ENCODE measurements at places on chromosomes 5 and 9.
A peak's percentile ranks its signal among the peaks of the same experiment; 100 is the strongest.

DNA sequence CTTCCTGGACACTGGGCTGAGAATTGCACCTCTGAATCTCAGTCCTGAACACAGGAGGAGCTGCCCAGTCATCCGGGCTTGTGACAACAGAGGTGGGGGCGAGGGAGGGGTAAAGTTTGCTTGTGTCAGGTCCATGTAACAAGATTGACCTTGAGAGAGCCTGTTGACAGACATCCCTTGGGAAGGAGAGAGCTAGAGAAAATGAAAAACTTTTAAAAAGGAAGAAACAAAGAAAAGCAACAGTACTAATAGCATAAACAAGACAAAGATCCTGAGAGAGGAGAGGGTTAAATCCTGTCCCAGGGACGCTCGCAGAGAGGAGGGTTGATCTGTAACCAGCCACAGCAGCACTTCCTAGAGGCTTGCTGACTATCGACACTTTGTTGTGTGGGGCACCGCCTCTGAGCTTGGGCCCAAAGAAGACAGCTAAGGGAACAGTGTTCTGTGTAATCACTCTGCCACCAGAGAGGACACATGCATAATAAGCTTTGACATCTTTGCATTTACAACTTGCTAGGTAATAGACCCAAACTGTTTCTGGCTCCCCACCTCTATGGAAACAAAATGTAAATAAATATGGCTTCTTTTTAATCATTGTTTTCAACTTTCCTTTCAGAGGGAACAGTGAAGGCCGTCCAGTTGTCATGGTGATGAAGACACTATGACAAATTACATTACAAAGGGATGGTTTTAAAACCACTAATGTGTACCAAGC lies 363.7 kb downstream of the CSNK1G3 start:
- DNase-seq: no peak

- DNase-seq: no peak
These were observed 106.0 kb upstream of the PTPN3 start for GRCh38 chr9:109604131-109604530.

- no peak for DNase-seq
These were observed 80.2 kb downstream of the OSTF1 start for GRCh38 chr9:75168270-75169178.

DNA sequence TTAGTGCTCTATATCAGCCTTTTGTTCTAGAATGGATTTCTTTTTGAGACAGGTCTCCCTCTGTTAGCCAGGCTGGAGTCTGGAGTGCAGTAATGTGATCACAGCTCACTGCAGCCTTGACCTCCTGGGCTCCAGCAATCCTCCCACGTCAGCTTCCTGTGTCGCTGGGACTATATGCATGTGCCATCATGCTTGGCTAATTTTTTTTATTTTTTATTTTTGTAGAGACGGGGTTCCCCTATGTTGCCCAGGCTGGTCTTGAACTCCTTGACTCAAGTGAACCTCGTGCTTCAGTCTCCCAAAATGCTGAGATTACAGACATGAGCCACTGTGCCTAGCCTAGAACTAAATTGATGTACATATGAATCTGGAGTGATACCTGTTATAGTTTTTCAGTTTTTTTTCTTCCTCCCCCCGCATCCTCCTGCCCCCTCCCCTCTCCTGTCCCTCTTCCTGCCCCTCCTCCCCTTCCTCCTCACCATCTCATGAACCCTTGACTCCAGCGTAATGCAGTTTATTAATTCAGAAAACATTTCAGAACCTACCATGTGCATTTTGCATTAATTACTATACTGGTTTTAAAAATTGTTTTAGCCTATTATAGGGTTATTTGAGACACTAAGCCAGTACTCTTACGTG lies 37.4 kb upstream of the TNFAIP8 start:
- DNase-seq: peak; percentile 52

GRCh38 chr5:98938464-98938863 lies 9.7 kb upstream of the CHD1 start:
- no peak for DNase-seq

DNA sequence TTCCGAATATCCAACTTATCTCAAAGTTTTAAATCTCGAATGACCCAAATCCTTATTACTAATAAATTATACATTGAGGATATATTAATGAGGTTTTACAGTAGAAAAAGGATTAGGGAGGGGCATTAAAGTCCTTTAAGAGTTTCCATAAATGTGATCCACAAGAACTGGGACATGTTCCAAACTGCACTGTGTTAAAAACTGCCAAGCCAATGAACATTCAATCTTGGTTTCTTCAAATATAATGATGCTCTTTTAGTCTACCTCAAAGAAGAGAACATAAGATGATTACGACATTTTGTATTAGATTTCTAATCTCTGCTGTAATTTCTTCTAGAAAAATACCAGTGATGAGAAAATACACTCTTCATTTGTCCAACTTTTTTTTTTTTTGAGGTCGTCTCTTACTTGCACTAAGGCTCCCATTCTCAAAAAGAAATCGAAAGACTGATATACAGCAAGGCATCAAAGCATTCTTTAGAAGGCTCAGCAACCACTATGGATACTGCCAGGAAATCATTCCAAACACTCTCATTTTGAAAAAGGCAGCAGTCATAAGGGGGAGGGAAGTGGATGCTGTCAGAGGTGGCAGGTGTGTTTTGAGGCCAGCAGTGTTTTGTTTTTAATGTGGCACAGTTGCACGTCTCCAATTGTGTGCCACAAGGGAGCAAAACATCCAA lies 1.7 kb downstream of the PTAR1 start:
- peak; percentile 41 for DNase-seq

GRCh38 chr5:9037048-9037447 lies 508.8 kb downstream of the SEMA5A start:
- no peak for DNase-seq

GRCh38 chr5:14383923-14384322 lies 197.7 kb upstream of the OTULINL start:
- DNase-seq: no peak

DNA sequence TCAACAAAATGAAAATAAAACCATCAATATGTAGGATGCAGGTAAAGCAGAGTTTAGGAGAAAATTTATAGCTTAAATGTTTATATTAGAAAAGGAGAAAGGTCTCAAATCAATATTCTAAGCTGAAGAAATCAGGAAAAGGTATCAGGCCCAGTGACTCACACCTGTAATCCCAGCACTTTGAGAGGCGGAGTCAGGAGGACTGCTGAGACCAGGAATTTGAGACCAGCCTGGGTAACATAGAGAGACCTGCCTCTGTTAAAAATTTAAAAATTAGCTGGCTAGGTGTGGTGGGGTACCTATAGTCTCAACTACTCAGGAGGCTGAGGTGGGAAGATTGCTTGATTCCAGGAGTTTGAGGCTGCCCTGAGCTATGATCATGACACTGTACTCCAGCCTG lies 32.2 kb downstream of the CCDC69 start:
- DNase-seq: no peak

- DNase-seq: peak; percentile 68
These were observed 141.5 kb downstream of the GABRG2 start for GRCh38 chr5:162209005-162209605.

- no peak for DNase-seq
These were observed 7.0 kb downstream of the ZNF346 start for GRCh38 chr5:177029498-177029897.

- no peak for DNase-seq
These were observed 716.4 kb downstream of the SEMA5A start for GRCh38 chr5:8829323-8830029.

DNA sequence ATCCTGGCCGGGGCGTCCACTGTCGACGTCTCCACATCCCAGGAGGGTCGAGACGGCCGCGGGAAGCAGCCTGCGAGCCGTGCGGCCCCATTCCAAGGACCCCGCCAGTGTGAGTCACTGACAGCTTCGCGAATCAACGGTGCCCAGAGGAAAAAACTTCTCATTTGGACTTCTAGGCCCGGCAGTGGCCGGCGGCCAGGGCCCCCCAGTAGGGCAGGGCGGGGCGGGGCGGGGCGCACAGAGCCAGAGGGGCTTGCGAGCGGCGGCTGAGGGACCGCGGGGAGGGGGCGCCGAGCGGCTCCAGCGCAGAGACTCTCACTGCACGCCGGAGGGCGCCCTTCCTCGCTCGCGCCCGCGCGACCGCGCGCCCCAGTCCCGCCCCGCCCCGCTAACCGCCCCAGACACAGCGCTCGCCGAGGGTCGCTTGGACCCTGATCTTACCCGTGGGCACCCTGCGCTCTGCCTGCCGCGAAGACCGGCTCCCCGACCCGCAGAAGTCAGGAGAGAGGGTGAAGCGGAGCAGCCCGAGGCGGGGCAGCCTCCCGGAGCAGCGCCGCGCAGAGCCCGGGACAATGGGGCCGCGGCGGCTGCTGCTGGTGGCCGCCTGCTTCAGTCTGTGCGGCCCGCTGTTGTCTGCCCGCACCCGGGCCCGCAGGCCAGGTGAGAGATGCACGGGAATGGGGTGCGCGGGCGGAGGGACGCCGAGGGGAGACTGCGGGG lies at the start of gene F2R:
F2R (plus strand) TSS at position 391 of the 720 bp plus-strand sequence; CDS start at position 573, 182 bp downstream.
- DNase-seq: peak; percentile 41

GRCh38 chr9:134598884-134599245 lies 42.7 kb upstream of the COL5A1 start:
- DNase-seq: no peak

GRCh38 chr9:34492051-34492450 lies 30.7 kb downstream of the ENHO start:
- peak; percentile 34 for DNase-seq

- DNase-seq: no peak
These were observed 269.3 kb downstream of the TLE1 start for GRCh38 chr9:81420024-81420423.

GRCh38 chr5:178103612-178104011 lies 9.7 kb upstream of the N4BP3 start:
- DNase-seq: no peak

DNA sequence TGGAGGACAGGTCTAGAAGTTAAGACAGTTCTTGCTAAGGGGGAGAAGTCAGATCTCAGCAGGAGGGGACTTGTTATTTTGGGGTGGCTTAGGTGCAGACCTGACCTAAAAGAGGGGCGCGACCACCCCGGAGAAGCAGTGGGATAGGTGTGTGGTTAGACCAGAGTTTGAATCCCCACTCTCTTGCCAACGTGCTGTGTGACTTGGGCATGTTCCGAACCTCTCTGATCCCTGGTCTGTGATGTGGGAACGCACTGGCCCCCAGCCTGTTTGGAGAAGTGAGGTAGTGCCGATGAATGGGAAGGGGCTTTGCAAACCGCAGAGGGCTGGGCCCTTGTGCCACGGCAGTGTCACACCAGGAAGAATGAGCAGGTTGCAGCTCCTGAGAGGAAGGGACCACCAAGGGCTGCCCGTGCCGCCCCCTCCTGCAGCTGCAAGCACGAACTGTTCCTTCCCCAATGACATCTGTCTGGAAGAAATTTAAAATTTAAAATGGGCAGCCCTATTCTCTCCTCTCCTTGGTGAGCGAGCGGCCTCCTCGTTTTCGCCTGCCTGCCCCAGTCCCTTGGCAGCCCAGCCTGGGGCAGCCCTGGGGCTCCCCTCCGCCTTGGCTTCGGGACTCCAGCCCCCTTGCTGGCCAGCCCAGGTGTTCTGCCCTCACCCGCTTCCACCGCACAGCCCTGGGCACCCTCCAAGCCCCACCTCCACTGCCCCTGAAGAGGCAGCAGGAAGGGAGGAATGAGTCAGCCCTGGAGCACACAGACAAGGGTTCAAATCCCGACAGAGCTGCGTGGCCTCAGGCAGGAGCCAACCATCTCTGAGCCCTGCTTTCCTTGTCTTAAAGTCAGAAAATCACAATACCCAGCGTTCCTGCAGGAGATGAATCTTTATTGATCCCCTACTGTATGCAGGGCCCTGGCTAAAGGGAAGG lies 1.6 kb downstream of the FIBCD1 start:
- DNase-seq: no peak

DNA sequence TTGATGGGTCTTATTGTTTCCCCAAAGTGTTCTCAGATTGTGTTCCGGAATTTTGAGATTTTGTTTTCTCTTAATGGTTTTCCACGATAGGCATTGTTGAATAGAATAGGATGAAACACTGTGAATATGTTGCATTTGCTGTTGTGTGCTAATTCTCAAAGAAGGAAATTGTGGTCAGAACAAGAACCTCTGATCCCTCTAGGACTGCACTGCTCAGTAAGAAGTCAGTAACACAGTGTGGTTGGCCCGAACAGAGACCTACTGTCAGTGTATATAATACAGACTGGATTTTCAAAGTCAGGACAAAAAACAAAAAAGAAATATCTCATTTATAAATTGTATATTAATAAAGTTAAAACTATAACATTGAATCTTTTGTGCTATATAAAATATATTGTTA lies 494.8 kb downstream of the MAT2B start:
- no peak for DNase-seq

DNA sequence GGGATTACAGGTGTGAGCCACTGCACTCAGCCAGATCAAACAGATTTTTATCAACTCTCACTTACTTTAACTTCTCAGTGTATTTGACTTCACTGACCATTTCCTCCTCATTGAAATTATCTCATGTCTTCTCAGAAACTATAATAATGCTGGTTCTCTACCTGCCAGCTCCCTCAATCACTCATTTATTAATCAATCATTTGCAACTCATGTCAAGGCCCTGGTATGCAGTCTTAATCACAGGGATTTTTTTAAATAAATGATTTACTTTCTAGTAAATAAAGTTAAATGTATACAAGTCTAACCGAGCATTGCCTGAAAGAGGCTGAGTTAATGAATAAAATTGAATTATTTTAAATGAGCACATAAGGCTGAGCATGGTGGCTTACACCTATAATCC lies 63.3 kb downstream of the PLPP1 start:
- DNase-seq: no peak

- DNase-seq: no peak
These were observed 16.1 kb downstream of the SNX18 start for GRCh38 chr5:54533541-54534190.

DNA sequence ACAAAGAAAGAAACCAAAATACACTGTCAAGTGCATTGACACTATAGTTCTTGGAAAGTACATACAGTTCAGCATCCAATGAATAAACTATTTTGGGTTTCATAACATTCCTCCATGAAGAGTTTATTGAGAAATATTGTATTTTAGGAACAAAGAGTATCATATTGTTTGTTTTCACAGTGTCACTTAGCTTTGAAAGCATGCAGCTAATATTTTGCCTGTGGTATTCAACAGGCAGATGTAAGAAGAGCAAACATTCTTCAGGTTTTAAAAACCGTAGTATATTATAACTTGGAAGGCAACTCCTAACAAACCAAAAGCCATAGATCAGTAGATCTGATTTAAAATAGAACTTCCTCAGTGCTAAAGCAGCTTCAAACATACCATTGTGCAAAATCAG lies 4.5 kb downstream of the PRELID2 start:
- no peak for DNase-seq

- DNase-seq: no peak
These were observed 400.5 kb upstream of the TUSC1 start for GRCh38 chr9:26078706-26079105.

- DNase-seq: no peak
These were observed 35.0 kb upstream of the GPR21 start for GRCh38 chr9:122998448-122998847.

DNA sequence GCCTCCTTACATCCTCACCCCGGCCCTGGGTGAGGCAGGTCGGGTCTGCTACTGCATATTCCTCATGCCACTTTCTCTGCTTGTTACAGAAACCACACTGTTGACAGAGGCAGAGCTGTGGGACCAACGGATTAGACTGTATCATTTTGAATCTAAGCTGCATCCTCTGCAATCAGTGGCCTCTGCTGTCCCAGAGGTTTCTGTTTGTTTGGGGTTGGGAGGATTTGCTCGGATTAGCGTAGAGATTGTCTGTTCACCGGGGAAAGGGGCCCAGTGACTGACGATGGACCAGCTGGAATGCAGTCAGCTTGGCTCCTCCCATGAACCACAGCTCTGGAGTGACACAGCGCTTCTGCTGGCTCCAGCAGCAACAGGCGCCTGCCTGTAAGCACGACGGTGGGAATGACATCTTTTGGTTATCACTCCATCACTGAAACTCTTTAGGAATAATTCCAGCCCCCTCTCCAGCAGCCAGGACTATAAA lies 37.3 kb upstream of the ADRA1B start:
- DNase-seq: no peak

All from NAMALWA (cell line).